ENCODE measurements at places on chromosomes 6 and 20.

DNA sequence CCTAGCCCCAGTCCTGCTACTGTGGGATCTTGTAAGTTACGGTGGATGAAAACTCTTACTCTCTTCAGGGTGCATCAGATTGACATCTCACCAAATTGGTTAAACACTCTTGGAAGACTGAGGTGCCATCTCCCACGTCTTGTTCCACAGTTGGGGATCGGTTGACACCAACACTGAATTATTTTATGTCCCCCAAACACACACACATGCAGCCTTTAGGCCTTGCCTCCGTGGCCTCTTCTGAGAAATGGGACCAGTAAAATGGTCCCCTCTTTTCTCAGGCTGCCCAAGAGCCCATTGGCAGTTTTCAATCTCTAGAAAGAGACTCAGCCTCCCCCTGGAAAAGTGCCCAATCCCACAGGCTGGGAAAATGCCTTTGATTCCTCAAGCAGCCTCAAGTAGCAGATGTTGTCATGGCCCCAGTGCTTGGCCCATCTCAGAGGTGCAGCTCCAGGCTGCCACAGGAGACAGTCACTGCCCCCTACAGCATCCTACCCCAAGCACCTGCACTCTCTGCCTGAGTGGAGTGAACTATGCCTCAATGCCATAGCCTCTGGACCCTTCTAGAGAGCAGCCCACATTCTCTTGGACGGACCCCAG, 163.9 kb downstream of the ANKRD60 start:
- DNase-seq: no peak

DNA sequence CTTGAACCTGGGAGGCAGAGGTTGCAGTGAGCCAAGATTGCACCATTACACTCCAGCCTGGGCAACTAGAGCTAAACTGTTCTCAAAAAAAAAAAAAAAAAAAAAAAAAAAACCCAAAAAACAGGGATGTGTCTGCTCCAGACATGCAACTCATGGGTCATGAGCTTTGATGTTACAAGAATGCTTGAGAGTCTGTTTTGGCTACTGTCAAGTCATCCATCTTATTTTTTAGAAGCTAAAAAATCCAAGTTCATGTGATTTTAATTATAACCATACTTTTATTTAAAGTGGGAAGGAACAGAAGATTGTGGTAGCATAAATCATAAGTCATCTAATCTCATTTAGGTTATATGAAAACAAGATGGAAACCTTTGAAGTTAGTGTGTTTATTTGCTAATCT, 120.6 kb downstream of the PDE7B start:
- no peak for DNase-seq

DNA sequence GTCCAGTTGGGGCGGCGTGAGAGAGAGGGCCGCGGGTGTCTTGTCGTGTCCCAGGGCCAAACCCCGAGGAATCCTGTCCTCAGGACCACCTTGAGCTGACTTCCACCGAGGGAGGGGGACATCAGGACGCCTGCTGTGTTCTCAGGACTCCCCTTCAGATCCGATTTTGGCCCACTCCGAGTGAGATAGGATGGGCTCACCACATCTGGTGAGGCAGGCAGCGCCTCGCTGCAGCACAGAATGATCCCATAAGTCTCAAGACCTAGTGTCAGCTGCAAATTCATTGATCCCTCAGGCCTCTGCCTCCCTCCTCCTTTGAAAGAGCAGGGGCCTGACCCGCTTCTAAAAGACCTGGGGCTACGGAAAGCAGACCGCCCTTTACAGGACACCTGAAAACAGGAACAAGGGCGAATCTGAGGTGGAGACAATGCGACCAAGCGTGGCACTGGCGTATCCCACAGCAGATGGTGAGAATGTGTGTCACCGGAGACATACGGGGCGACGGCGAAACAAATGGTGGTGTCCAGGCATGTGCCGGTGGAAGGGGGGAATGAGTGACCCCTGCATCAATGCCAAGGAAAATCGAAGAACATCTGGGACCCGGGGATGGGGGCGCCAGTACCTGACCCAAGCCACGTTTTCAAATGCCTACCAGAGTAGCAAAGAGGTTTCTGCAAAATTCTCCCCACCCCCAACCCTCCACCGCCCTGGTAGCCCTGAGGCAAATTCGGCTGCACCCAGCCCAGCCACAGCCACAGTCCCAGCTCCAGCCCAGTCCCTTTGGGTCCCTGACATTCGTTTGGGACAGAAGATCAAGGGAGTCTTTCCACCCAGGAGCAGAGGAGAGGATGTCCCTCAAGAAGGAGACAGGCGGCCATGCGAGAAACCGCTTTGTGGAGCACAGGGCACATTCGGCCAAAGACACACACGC, 162.1 kb upstream of the ZNF337 start:
- no peak for DNase-seq

GRCh38 chr6:36616893-36617521, 22.8 kb downstream of the SRSF3 start:
- DNase-seq: no peak

DNA sequence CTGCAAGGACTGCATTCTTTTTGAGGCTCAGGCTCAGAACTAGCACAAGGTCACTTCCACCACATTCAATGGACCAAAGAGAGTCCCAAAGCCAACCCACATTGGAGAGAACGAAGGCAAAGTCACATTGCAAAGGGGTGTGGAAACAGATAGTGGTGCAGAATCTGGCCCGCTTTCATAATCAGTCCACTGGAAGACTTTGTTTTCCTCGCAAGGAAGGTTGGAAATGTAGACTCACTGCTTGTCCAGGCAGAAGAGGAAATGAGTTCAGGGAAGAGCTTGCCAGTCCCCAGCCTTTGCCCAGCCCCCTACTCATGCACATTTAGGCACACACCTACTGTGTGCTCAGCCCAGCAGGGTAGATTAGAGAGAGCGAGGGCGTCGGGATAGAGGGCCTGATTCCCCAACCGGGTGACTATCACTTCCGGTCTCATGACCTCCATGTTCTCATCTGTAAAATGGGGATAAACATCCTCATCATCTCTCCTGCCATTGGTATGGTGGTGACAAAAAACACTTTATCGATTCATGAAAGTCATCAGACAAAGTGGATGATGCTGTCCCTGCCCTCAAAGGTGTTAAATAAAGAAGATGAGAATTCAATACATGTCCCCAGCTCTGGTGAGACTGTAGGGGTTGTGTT, 24.3 kb upstream of the CCN5 start:
- no peak for DNase-seq

DNA sequence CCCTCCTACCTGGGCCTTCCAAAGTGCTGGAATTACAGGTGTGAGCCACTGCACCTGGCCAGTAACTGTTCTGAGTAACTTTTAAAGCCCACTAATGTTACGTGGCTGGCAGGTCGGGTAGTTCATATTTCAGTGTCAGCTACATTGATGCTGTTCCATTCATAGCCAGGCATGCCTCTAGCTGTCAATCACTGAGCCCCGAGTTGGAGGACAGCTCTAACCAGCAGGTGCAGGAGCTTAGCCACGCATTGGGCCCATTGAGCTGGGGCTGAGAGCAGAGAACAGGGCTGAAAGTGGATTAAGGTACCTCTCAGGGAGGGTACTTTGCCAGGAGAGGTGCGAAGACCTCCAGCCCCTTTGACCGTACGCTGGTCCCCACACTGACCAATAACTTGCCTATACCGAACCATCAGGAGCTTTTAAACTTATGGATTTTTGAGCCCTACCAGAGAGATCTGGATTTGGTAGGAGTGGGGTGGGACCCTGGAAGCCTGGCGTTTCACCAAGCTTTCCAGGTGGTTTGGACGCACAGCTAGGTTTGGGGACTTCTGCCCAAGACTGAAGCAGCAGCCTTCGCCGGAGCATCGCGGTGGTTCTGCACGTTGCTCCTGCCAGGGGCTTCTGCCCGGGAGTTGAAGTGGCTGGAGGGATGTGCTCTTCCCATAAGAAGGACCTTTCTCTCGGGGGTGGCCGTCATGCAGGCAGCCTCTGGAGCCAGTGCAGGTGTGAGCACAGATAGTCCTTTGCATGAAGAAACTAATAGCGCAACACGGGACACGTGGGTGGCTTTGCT, 82.6 kb downstream of the SERAC1 start:
- DNase-seq: no peak

- no peak for DNase-seq
Observed at GRCh38 chr6:39791850-39792539, at the start of gene DAAM2. Gene DAAM2 (plus strand): TSS chr6:39792376. CDS start chr6:39856303, 63,927 bp downstream.

- no peak for DNase-seq
Observed at GRCh38 chr20:37355252-37356180, 9.6 kb downstream of the SRC start.

- DNase-seq: no peak
Observed at GRCh38 chr6:36729161-36729524, 31.5 kb downstream of the RAB44 start.

DNA sequence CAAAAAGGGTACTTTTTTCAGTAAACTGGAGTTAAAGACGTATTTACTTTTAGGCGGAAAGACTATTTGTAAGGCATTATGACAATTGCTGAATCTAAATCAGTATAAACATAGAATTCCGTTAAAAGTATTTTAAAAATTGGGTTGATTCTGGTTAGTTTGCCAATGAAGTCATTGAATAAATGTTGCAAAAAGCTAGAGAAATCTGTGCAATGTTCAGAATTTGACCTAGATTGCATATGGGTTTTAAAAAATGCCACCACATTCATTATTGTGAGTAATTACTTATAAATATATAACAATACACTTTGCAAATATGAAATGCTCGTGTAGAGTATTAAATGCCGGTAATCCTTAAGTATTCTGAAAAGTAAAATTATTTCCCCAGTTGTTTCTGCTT, 116.5 kb upstream of the EEF1E1 start:
- no peak for DNase-seq

GRCh38 chr6:170374571-170375444, 68.2 kb downstream of the FAM120B start:
- DNase-seq: no peak

DNA sequence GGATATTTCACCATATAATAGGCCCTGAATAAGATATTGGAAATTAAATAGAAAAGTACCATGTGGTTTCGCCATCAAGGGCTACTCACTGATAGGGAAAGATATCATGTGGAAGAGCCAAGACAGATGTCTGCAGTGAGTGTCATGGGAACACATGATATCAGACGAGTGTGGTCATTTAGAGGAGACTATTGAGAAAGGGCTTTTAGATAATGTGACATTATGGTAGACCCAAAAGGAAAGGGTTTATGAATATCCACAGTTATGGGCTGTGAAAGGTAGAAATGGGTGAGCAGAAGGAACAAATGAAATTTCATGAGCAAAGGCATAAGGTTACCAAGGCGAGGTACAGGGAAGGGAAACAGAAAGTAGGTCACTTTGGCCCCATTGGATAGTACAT, 182.3 kb upstream of the PRSS16 start:
- no peak for DNase-seq

DNA sequence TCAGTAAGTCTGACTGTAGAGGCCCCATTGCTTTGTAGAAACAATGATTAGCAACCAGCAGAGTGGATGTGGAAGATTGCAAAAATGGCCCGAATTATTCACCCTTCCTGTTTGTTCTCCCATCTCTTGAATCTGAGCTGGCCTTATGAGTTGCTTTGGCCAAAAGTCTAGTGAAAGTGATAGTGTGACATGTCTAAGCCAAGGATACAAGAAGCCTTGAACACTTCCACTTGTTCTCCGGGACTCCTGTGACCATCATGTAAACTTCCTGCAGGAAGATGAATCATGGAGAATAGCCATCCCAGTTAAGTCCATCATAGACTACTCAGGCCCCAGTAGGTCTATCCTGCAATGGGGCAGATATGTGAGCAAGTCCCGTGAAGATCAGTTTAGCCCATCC, 252.0 kb upstream of the JAG1 start:
- no peak for DNase-seq

GRCh38 chr6:5199283-5199682, 61.5 kb downstream of the LYRM4 start:
- no peak for DNase-seq

- no peak for DNase-seq
Observed at GRCh38 chr6:67689329-67689728, 945.8 kb upstream of the ADGRB3 start.

DNA sequence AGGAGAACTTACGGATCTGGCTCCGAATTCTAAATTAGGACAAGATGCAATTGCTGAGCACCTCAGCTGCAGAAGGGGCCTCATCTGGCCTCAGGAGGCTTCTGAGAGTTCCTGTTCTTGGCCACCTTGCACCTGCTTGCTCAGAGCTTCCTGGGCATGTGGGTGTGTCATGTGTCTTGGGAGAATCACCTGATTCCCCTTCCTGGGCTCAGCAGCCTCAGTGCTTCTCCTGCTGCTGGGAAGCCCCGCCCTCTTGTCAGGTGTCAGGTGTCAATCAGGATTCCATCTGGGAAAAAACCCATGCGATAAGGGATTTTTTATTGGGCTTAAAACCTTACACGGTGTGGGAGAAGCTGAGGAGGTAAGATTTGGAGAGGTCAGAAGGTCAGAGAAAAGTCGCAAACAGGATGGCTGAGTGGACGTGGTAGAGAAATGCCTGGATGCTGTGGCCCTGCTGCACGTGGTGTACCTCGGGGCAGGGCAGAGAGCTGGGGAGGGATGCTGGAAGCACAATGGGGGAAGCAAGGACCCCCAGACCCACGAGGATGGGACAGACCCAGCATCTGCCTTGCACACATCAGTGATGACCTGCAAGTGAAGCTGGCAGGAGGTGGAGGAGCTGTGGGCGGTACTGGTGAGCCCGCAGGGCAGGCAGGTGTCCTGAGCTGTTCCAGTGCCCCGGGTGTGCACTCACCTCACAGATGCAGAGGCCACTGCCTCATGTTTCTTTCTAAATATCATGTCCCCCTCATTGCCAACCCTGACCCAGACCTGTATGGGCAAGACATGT, 170.8 kb downstream of the CDH4 start:
- no peak for DNase-seq

DNA sequence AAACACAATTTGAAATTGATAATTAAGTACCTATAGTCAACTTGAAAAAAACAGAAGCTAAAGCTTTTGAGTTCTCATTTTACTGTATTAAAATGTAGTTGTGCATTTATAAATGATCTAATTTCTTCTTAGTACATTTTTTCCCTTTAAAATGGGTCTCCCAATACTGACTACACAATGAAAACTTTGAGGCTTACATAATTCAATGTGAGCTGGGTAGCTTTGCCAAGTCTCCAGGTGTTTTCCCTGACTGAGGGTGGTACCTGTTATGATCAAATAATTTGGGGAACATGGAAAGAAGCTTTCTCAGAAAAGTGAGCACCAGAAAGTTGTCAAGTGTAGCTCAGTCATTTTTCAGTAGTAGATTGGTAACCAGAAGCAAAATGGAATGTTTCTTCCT, 74.3 kb downstream of the ARMC2 start:
- no peak for DNase-seq

- no peak for DNase-seq
Observed at GRCh38 chr20:5150226-5151076, 23.6 kb downstream of the CDS2 start.

DNA sequence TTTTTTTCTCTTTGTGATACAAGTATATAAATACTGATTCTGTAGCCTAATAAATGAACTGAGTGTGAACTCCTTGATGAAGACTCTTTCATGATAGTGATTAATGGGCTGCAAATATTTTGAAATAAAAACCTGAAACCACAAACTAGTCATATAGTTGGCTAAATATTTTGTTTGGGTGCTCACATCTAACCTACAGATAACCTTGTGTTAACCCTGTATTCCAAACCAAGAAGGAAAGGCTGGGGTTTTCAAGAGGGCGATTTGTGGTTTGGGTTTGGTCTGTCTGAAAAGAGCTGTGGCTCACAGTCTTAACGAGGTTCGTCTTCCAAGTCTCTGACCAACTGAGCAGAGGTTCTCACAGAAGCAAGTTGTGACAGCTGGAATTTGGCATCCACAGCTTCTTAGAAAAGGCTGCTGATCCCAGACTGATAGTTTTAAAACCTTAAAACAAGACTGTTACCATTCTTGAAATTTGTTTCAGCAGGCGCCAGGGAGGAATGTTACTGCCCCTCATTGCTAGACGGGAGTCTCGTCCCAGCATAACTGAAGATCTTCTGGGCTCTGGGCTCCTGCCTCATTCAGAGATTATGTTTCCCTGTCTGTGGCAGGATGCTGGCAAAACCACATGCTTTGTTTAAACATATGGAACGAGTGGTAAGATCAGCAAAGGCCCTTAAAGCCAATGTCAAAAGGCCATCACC, 736.4 kb upstream of the MARCKS start:
- no peak for DNase-seq
